Stimulated activated CD8-positive, alpha-beta memory T cell treated with anti-CD3 and anti-CD28 coated beads, Interleukin-2, amount 100 ng/mL, for 1 hour (primary cell): ENCODE measurements at places on chromosomes 5 and 9.

DNA sequence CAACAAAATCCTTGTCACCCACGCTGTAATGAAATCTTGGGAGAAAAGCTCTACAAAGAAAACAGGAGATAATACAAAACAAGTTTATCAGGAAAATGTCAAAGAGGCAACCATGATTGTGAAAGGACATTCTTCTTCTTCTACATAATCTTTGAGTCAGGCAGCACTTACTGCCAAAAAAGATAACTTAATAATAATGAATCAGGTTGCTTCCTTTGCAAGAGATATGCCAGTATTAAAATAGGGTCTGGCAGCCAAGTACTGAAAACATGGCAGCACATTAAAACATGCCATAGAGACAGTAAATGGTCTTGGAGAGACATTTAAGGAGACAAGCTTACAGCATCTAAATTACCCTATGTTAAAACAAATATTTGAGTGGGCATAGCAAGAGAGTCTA is 1573.4 kb downstream of the EFNA5 start:
- no peak for DNase-seq

DNA sequence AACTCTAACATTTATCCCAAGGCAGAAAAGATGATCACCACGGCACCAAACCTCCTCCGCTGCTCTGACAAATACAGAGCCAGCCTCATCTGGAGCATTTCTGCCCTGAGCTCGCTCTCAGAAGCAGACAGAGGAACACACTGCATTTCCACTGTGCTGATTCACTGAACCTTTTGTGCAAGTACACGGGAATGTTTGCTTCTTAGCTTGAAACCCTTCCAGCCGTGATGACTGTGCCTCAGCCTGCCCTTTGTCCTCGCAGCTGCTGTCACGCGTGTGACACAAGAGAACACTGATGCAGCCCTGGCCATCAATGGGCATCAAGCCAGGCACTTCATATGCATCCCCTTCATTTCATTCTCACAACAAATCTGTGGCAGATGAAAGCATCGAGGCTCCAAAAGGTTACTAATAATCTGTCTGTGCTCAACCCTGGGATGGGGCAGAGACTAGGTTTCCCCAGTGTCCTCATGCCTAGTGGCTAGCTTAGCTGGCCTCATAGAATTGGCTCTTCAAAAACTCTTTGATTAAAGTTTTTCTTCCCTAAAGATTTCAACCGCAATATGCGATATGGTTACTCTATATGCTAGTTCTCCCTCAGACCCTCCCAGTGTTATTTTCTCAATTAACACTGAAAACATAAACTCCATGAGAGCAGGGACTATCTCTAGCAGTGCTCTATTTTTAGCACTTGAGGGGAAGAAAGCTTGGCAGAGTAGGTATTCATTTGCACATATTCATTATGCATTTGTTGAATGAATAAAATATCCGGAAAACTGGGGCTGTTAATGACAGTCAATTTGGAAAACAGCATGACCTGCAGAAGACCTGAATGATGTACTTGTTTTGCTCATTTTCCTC is 7.3 kb downstream of the CDC14B start:
- DNase-seq, result no peak

GRCh38 chr9:137244486-137245449 is 3.7 kb downstream of the TUBB4B start:
- DNase-seq, result no peak

- DNase-seq, result no peak
Observed at GRCh38 chr9:37295796-37296195, 126.7 kb upstream of the GRHPR start.

DNA sequence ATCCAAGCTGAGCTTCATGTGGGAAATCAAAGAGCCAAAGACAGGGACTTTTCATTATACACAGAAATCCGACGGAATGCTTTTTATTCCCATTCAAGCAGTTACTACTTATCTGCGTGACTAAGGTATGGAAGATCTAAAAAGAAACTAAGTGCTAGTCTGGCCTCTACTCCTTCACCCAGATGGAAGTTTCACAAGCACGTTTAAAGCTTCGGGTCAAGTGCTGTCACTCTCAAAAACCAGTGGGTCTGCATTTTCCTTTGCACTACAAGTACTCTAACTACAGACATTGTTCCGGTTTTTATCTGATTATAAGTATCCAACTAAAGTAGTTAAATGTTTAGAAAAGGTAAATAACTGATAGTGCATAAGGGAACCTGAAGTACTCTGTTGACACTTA is 13.7 kb upstream of the MTAP start:
- DNase-seq, result no peak

- no peak for DNase-seq
Observed at GRCh38 chr5:126416266-126416925, 6.8 kb upstream of the GRAMD2B start.

GRCh38 chr9:96453625-96454024 is 3.7 kb downstream of the HABP4 start:
- no peak for DNase-seq

DNA sequence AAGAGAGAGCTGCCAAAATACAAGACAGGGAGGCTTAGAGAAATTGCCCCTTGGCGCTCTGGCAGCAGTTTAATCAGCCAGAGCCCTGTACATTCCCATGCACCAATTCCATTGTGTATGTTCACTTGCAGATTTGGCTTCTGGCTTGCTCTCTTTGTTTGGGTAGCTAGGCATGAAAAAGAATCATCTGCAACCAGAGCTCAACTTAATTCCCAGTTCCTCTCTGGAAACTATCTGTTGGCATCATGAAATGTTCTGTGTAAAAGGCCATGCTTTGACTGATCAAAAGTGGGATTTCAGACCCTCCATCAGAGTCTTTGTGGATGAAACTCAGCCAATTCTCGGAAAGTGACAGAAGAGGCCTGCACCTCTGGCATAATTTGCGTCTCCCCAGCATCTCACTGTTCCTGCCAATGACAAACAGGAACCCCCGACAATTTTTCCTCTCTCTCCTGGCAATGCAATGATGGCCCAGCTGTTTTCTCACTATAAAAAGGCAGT is 53.8 kb upstream of the RAD23B start:
- no peak for DNase-seq

- no peak for DNase-seq
Observed at GRCh38 chr5:78490709-78491485, 130.5 kb downstream of the SCAMP1 start.

GRCh38 chr9:90914868-90915483 is 113.4 kb downstream of the SYK start:
- peak; percentile 58 for DNase-seq

GRCh38 chr5:3828761-3829160 is 233.1 kb downstream of the IRX1 start:
- DNase-seq, result no peak

GRCh38 chr9:127880143-127880542 is 2.7 kb upstream of the AK1 start:
- DNase-seq, result no peak

DNA sequence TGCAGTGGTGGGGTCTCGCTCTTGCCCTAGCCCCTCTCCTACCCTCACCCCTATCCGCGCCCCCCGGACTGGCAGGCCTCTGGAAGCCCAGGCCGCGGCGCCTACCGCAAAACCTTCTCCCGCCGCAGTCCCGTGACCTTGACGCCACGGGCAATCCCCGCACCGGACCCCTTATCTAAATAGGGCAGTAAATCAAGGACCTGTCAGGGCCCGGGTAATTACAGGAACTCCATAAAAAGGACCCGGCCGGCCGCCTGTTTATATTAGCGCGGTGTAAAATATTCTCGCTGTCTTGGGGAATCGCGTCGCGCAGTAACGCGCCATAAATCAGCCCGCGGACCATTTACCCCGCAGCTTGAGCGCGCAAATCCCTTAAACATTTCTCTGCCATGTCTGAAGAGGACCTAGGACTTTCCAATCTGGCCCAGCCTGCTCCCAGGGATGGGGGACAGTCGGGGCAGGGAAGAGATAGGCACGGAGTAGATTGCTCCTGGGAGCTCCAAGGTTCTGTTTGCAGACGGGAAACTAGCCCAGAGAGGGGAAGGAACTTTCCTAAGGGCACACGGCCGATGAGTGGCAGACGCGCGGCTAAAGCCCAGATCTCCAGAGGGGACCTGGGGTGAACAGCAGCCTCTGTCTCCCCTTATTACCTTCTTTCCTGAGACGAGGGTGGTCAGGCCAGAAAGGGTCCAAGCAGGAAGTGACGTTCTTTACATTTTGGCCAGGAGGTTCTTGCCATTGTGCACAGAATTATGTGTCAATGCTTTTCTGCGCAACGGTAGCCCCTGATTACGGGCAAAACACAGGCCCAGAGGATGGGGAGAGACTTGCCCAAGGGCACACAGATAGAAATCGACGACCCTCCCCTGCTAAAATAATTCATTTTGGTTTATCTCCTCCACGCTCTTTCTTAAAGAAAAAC is 4.8 kb upstream of the HAND1 start:
- no peak for DNase-seq

GRCh38 chr5:177412603-177413233 is 3.4 kb upstream of the F12 start:
- DNase-seq, result no peak

- DNase-seq, result no peak
Observed at GRCh38 chr5:128591598-128592455, 53.8 kb upstream of the FBN2 start.

DNA sequence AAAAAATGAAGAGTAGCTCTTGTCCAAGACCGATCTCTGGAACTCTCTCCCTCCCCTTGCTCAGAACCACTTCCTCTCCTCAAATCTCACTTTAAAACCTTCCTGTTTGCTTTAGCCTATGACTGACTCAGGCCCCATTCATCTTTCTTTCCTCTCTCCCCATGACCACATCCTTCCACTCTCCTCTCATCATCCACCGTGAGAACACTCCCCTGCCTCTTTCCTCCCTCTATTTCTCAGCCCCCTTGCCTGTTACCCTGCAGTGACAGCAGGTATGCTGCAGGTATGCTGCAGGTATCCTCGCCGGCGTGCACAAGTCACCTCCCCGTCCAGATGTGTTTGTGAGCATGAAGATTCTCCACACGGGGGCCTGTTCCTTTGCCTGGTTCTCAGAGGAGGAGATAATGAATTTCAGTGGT is 505.3 kb downstream of the CCDC171 start:
- no peak for DNase-seq

DNA sequence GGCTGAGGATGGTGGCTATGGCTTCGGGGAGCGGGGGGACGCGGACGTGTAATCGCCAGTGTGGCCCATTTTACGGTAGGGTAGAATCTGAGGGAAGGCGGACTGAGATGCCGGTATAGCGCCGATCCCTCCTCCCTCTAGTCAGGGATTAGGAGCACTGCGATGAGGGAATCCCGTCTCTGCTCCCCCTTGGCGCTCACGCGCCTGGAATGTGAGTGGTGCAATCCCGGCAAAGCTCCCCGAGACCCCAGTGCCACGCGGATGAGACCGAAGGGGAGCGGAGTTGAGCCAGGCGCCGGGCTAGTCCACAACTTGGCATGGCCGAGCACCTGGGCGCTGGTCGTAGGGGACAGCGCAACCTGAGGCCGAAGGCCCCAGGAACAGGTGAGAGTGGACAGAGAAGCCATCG is 2.2 kb downstream of the NPR3 start:
- no peak for DNase-seq

GRCh38 chr5:54332720-54333119 is 22.3 kb upstream of the ARL15 start:
- no peak for DNase-seq

GRCh38 chr9:82570226-82570625 is 492.7 kb downstream of the RASEF start:
- no peak for DNase-seq

DNA sequence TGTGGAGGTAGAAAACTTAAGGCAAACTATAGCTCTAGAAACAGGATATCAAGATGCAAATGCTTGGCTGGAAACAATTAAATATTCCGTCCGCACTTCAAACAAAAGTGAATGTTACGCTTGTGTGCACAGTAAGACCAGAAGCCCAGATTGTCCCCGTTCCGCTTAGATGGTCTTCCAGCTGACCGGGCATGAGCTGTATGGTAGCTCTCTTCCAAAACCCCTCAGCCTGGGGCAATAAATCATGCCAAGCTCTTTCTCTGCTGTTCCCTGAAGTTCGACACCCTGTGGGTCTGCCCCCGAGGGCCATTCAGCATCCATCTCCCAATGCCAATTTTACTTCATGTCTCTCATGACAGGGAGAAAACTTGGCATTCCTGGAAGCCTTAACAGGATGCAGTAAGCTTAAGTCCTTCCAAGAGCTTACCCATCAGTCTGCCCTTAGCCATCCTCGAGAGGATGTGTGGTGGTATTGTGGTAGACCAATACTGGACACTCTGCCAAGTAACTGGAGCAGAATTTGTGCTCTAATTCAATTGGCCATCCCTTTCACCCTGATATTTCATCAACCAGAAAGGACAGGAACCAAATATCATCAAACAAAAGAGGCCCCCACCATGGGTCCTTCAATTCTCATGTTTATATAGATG is 70.7 kb upstream of the RANBP6 start:
- no peak for DNase-seq

DNA sequence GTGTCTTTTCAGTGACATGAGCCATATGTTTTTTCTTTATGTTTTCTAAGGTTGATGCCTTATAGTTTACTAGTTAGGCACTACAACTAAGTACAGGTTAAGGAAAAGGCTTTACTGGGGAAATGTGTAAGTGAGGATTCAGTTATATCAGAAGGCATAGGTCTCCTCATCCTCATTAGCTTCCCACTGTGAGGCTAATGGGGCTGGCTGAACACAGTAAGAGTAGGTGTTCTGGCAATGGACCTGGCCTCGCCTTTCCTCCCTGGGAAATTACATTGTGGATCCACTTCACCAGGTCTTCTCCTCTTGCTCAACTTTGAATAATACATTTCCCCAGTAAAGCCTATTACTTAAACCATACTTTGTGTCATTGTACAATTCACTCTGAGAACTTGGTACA is 225.5 kb downstream of the PTPRD start:
- no peak for DNase-seq

- no peak for DNase-seq
Observed at GRCh38 chr5:112010475-112010874, 253.5 kb upstream of the NREP start.

- DNase-seq, result no peak
Observed at GRCh38 chr9:133726401-133727276, 11.5 kb downstream of the SARDH start.

DNA sequence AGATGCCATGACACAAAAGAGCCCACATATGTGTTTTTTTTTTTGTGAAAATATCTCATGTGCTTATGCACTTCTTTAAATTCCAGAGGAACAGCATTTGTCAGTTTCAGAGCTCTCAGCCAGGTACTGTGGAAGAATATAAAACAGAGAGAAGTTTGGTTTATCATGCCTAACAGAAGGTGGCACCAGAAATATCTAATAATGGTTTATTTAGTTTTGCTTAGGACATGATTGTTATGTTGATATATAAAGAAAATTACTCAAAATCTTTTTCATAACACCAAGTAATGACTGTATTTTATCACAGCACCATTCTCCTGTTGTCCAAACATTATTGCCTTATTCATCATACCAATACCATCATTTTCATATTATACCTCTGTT is 455.6 kb upstream of the ACTBL2 start:
- no peak for DNase-seq

DNA sequence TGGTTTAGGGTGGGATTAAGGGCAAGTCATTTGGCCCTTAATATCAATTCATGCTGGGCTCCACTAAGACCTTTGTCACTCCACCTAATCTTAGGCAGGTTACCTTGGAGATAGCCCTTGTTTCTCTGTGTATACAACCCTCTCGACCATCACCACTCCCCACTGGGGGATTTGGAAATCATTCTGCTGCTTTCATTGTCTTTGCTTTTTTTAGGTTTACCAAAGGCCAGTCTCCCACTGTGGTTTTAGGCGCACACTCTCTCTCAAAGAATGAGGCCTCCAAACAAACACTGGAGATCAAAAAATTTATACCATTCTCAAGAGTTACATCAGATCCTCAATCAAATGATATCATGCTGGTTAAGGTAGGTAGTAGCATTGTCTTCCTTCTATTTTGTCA is 6.2 kb downstream of the GZMK start:
- DNase-seq, result no peak

GRCh38 chr5:137470111-137470920 is 28.8 kb downstream of the SPOCK1 start:
- no peak for DNase-seq

GRCh38 chr9:105299190-105299854 is 54.9 kb downstream of the SLC44A1 start:
- no peak for DNase-seq
